Activated CD4-positive, CD25-positive, alpha-beta regulatory T cell treated with anti-CD3 and anti-CD28 coated beads, Interleukin-2, amount 50 U/mL, for 16 hours (primary cell): ENCODE measurements at places on chromosomes 2 and 18.
A peak's percentile ranks its signal among the peaks of the same experiment; 100 is the strongest.

- no peak for DNase-seq
These were observed 112.1 kb downstream of the NCKAP5 start for GRCh38 chr2:133456156-133456555.

DNA sequence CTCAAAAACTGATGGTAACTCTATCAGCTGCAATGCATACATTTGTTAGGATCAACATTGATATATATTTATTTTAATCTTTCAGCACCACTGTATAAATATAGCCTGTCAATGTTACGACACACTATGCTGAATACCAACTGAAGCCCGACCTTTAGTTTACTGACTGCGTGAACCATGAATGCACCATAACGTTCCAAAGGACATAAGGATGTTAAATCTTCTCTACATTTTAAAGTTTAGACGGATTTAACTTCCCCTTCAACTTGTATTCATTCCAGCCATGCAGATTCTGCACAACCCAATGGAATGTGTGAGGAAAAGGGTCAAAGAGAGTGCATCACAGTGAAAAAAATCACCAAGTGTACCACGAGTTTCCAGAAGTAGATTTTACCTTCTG is 489.5 kb downstream of the IRS1 start:
- DNase-seq = no peak

DNA sequence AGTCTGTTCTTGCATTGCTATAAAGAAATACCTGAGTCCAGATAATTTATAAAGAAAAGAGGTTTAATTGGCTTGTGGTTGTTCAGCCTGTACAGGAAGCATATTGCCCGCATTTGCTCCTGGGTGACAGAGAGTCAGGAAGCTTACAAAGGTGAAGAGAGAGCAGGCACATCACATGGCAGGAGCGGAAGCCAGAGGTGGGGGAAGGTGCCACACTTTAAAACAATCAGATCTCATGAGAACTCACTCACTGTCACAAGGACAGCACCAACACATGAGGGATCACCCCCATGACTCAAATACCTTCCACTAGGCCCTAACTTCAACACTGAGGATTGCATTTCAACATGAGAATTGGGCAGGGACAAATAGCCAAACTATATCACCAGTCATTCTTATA is 124.8 kb upstream of the COL5A2 start:
- DNase-seq = no peak

- DNase-seq = no peak
These were observed 54.0 kb upstream of the RIOK3 start for GRCh38 chr18:23399067-23399466.

GRCh38 chr2:236531996-236532395 is 37.6 kb upstream of the ACKR3 start:
- DNase-seq = no peak

- DNase-seq = no peak
These were observed 276.9 kb upstream of the SPHKAP start for GRCh38 chr2:228458364-228458763.

DNA sequence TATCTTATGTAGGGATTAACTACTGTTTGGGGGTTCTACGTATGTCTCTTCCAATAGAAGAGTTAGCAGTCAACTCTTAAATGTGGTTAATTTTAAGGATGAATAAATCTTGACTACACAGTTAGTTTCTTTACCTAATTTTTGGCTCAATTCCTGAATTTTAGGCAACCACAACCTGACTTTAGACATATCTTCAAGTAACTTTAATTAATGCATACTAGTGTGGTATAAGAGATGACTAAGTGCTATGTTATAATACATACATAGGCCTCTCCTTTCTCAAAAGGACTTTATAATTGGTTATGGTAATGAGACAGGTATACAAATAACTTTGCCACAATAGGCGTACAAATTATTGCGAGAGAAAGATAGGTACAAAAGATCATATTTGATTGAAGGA is 312.0 kb downstream of the IRS1 start:
- no peak for DNase-seq

GRCh38 chr2:237979331-237979730 is 12.5 kb downstream of the UBE2F start:
- DNase-seq = no peak

DNA sequence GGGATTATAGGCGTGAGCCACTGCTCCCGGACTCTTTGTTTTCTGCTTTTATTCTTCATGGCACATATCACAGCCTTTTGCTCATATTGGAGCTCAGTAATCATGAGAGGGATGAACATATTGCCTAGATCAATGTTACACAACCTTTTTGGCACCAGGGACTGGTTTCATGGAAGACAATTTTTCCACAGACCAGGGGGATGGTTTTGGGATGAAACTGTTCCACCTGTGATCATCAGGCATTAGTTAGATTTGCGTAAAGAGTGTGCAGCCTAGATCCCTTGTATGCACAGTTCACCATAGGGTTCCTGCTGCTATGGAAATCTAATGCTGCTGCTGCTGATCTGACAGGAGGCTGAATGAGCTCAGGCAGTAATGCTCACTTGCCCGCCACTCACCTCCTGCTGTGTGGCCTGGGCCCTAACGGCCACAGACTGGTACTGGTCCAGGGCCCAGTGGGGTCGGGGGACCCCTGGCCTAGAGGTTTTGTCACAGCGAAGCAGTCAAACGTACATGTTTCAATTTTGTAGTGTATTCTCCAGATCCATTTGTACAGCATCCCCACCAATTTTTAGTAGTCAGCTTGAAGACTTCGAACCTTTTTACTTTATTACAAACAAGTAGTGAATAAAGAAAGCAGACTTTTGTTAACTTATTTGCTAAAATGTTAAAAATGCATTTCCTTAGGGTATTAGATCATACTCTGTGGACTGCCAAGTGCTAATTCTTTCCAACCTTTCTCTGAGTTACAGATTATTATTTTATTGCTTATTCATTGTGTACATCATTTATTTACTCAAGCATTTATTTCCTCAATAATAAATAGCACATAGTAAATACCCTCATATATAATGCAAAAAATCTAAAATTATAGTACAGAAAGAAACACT is 6.2 kb downstream of the DAW1 start:
- DNase-seq = no peak

- no peak for DNase-seq
These were observed 23.4 kb downstream of the ARHGAP15 start for GRCh38 chr2:143152637-143153036.

GRCh38 chr18:27121108-27121507 is 64.0 kb downstream of the CHST9 start:
- DNase-seq = no peak

- DNase-seq = no peak
These were observed 226.7 kb downstream of the GULP1 start for GRCh38 chr2:188518381-188518780.

DNA sequence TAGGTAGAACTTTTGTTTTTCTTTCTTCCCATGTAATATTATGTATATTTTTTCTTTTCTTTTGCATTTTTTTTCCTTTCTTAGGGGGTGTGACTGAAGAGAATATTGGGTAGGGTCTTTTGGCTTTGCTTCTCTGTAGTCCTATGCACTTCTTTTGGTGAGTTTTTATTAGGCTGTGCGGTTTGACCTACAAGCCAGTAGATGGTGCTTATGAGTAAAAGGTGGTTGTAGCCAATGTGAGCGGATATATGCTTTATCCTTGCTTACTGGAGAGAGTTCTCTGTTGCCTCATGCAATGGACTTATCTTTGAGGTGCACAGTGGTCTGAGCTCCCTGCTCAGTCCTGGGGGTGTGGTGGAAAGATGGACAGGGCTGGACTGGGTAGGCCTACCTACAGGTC is 52.7 kb downstream of the DSEL start:
- no peak for DNase-seq

DNA sequence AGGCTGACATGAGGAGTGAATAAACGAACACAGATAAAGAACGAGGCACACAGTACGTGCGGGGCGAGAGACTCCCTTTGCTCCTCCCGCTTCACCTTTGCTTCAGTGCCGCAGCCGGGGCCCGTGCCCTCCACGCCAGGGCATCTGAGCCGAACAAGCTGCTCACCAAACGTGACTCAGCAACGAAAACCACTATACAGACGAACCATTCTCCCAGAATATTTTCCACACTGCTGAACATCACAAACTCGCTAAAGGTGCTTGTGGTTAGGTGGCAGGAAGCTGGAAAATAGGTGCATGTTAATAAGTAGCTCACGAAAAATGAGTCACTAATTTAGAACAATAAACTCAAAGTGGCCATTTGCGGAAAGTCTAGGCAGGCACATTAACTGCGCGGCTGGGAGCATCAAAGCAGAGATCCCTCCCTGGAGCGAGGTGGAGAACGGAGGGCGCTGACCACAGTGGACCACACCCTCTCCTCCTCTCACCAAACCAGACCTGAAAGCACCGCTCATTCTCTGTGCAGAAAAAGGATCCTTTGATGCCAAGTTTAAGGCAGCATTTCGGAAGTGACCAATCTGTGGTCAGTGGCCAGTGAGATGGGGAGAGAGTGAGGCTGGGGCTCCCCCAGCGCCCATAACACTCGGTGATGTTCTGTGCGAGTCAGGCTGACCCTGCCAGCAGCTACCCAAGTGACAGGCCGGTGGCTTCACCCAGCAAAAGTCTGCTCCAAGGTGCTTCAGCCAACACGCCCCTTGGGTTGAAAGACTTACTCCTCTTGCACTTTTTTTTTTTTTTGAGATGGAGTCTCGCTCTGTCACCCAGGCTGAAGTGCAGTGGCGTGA is 153.2 kb downstream of the HDAC4 start:
- DNase-seq = no peak

- peak; percentile 44 for DNase-seq
These were observed at the start of gene MC5R for GRCh38 chr18:13823707-13824395. MC5R (plus strand) TSS chr18:13824149; CDS start chr18:13825766, 1,617 bp downstream.

DNA sequence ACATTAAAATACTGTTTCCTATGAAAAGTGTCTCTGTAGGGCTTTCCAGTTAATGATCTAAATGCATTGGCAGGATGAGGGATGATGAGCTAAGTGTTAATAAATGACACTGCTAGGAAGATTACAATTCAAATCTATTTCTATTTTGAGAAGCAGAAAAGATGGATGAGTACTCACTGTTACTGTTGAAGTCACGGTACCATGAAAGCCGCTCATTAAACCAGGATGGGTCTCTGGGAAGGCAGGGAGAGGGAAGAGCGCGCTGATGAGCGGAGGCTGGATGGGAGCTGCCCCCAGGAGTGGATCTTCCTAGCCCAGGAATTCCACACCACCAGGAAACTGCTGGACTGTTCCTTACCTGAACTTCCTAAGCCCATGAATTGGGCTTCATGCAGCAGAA is 27.1 kb upstream of the TXNDC2 start:
- no peak for DNase-seq

- no peak for DNase-seq
These were observed 749.5 kb downstream of the RNF144A start for GRCh38 chr2:7666596-7667259.

- DNase-seq = no peak
These were observed 12.1 kb downstream of the TTL start for GRCh38 chr2:112493858-112494648.

DNA sequence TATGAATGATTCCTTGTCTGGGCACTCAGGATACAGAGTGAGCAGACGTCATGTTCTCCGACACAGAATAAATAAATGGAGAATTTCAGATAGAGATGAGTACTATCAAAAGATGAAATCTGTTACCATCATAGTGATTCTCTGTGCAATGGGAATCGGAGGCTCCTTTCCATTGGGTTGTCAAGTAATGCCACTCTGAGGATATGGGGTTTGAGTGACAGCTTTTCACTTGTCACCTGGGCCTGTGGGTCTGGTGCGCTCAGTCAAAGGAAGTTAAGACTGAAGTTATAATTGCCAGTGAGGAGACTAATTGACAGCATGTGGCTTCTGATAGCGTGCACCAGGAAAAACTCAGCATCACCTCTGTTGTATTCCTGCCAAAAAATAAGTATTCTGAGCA is 387.2 kb downstream of the SOX11 start:
- no peak for DNase-seq

DNA sequence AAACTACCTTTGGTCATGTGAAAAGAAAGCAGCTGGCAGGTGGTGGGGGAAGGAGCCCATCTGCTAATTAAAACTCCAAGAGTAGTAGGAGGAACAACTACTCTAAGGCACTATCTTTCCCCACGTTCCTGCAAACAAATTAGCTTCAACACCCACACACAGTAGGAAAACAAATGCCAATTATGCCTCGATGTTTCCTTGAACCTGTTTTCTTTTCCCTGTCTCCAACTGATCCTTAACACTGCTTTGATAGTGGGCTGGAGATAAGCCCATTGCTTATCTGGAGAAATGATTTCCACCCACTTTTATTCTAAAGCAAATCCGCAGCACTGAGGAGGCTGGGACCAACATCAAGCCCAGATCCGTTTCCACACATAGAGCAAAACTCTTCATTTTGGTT is 36.0 kb downstream of the DDX18 start:
- no peak for DNase-seq

DNA sequence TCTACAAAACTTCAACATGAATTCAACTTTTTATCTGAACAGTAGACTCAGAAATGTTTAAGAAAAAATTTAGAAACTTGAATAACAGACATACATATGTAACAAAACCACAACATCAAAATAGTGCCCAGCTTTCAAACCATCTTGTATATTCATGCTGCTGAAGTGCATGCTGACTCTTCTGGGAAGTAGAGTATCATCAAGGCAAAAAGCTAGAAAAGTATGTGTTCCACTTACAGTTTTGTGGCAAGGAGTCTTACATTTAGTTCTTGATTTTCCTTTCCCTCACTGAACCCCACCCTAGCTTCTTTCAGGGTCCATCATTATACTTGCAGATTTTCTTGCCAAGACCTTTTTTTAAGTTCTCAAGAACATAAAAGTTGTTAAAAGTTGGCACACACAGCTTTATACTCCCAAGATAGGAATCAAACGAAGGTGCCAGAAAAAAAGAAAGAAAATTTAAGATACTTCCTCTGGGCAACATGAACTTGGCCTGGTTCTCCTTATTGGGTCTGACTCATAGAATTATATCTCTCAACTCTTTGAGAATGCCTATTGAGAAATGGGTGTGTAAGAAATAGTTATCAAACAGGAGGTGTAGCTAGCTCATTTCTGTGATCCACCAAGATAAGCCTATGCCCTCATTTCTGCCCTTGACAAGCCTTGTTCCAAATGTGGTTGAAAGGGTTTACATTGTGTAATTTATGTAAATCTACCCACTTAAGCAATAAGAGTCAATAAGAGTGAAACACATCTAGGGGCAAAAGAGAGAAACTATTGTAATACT is 667.6 kb upstream of the ACVR2A start:
- DNase-seq = no peak

GRCh38 chr2:195632856-195633572 is 24.0 kb upstream of the SLC39A10 start:
- DNase-seq = no peak

DNA sequence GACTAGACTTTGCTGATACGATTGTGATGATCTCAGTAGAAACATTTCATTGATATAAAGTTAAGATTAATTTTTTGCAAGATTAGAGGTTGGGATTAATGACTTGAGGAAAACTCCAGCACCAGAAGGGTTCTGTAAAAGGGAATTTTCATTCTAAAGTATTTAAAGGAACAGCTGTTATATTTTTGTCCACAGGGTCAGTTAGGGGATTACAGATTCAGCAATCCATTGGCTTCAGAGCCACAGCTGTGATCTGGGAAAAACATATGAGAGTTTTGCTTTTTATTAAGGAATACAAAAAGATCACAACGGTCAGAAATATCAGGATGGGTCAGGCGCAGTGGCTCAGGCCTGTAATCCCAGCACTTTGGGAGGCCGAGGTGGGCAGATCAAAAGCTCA is 19.6 kb upstream of the REV1 start:
- no peak for DNase-seq
